Mesothelial cell of epicardium (in vitro differentiated cells): ENCODE measurements at places on chromosomes 5 and 9. TPM values are rescaled to one million over a fixed set of nuclear protein-coding genes. Genes with fewer than 3 reads are reported as not detected.

The GABRA6 gene
- total RNA-seq: not detected in 3 replicates

The NEUROG1 gene
- not detected in 3 replicates for total RNA-seq

DNA sequence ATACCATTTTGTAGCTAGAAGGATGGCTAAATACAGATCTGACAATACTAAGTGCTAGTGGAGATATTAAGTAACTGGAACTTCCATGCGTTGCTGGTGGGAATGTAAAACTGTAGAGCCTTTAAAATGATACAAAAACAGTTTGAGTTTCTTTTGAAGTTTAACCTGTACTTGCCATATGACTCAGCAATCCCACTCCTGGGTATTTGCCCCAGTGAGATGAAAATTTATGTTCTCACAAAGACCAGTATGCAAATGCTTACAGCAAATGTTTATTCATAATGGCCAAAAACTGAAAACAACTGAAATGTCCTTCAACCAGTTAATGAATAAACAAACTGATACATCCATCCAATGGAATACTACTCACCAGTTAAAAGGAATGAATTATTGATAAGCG, 137.3 kb downstream of the SLC12A2 start:
- peaks cover 16% of the 10 kb centered on the region for H3K27me3 ChIP-seq
- H3K4me1 ChIP-seq: peaks cover 10% of the 10 kb centered on the region
- peaks cover 3% of the 10 kb centered on the region for H3K36me3 ChIP-seq
- no peak for DNase-seq
- no peak overlapping the region for H3K27ac ChIP-seq
- no peak overlapping the region for H3K4me3 ChIP-seq

- no peak overlapping the region for H3K4me3 ChIP-seq
- H3K27ac ChIP-seq: no peak overlapping the region
- H3K36me3 ChIP-seq: peaks cover 2% of the 10 kb centered on the region
Measured at GRCh38 chr5:59819806-59820205, 73.7 kb downstream of the PDE4D start.

- H3K27ac ChIP-seq: no peak overlapping the region
- no peaks in the 10 kb centered on the region for H3K4me1 ChIP-seq
- H3K27me3 ChIP-seq: peaks cover 10% of the 10 kb centered on the region
- H3K36me3 ChIP-seq: no peaks in the 10 kb centered on the region
Measured at GRCh38 chr5:152549709-152550108, 144.6 kb upstream of the NMUR2 start.

GRCh38 chr9:94991961-94992907, 265.7 kb downstream of the AOPEP start:
- H3K4me3 ChIP-seq: no peak overlapping the region
- DNase-seq: no peak
- peaks cover 12% of the 10 kb centered on the region for H3K36me3 ChIP-seq
- H3K4me1 ChIP-seq: peaks cover 43% of the 10 kb centered on the region
- H3K27me3 ChIP-seq: no peaks in the 10 kb centered on the region
